Spinal cord (tissue), 10 donors: ENCODE measurements at places on chromosomes 5 and 9. TPM values are rescaled to one million over a fixed set of nuclear protein-coding genes. Genes with fewer than 3 reads are reported as not detected.

Gene PMPCA
- 54.3 TPM for polyA plus RNA-seq

Gene FBXL7
- 29.8 TPM for polyA plus RNA-seq

DNA sequence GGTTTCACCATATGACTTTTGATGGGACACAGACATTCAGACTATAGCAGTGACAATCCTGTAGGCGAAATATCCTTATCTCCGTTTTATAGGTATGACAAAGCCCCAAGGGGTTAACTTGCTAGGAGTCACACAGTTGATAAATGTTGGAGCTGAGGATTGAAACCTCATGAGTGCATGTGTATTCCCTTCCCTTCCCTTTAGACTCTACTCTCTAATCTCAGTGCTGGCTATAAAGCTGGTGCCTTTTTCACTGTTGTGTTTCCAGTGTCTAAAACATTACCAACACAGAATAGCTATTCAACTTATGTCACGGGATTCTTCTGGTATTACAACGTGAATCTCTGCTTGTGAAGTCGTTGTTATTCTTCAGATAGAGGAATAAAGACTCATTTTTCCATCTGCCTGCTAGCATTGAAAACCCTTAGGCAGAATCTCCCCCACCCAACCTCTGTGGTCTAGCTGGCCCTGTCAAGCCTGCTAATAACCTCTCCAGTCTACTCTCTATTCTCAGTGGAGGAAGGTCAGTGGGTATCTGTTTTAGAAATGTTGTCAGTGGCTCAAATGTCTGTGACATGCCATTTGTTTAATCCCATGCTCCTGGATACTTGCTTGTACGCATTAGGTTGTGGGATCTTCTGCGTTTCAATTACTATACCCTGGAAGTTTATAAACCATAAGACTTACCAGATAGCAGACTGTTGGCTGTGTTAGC lies 121.2 kb downstream of the TLE4 start:
- DNase-seq, result no peak

GRCh38 chr9:138068601-138069035 lies 191.0 kb downstream of the CACNA1B start:
- DNase-seq, result no peak

DNA sequence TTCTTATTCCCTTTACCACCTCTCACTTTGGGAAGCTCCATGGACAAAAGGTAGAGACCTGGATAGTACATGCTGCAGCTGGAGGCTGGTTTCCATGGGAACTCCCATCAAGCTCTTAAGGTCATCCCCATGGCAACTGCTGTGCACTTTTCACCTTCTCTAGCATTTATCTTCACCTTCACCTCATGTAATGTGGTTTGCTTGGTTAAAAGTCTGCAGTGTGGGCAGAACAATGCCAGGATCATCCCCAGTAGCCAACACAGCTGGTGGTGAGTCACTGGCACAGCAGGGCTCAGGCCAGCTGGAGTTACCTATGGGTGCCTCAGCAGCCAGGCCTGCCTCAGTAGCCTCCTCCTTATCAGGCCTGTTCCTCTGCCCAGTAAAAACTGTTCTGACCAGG lies 210.5 kb downstream of the GRIA1 start:
- DNase-seq, result no peak

GRCh38 chr9:36190388-36191289 lies at the start of gene CLTA:
CLTA (plus strand) TSS chr9:36190921; CDS start chr9:36191057, 136 bp downstream.
- DNase-seq, result peak; percentile 99
